ENCODE measurements at places on chromosomes 2 and 18. TPM values are rescaled to one million over a fixed set of nuclear protein-coding genes. Genes with fewer than 3 reads are reported as not detected.

- DNase-seq, result no peak
These were observed 91.9 kb upstream of the CDH20 start for GRCh38 chr18:61241260-61241853.

GRCh38 chr2:230901006-230901405 is 24.0 kb downstream of the GPR55 start:
- no peak for DNase-seq

GRCh38 chr2:221070106-221070505 is 502.0 kb downstream of the EPHA4 start:
- DNase-seq, result no peak

The ABCB11 gene
- total RNA-seq, result 1.2 TPM

The CFAP221 gene
- 1.7 TPM for total RNA-seq

The EVX2 gene
- not detected for total RNA-seq

The RMDN2 gene
- 8.6 TPM for total RNA-seq

The RETSAT gene
- total RNA-seq, result 334 TPM

The ROCK2 gene
- 145 TPM for total RNA-seq

All from omental fat pad (tissue), 4 donors.